Left lung (tissue), 14 donors: ENCODE measurements at places on chromosomes 13 and 19. TPM values are rescaled to one million over a fixed set of nuclear protein-coding genes. Genes with fewer than 3 reads are reported as not detected.

ZNF135 gene
- total RNA-seq: 4.9 TPM

GTF2F1 gene
- total RNA-seq: 43.4 TPM

KBTBD6 gene
- 6.9 TPM for total RNA-seq

ACP5 gene
- 242 TPM for total RNA-seq

CYP2F1 gene
- total RNA-seq: not detected

IGSF23 gene
- total RNA-seq: not detected

GRCh38 chr19:56314381-56315076 lies at the start of gene ZSCAN5A:
Gene ZSCAN5A (minus strand): TSS chr19:56314839. CDS start chr19:56225046, 89,793 bp downstream.
- peak; percentile 99 for DNase-seq

- no peak for DNase-seq
Observed at GRCh38 chr13:21463424-21463823, 4.3 kb upstream of the ZDHHC20 start.

DNA sequence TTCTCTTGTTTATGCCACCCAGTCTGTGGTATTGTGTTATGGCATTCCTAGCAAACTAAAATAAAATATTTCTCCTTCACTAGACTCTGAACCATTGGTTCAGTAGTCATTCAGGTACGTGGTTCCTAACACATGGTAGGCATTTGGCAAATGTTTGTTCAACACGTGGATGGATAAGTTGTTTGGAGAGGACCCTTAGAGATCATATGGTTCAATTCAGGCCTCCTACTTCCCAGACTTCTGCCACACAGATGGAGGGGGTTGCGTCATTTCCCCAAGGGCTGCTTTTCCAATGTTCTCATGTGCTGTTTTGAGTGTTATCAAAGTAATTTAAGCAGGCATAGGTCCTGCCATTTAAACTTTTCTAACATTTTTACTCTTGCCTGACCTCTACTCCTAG lies 6.7 kb downstream of the CXCL17 start:
- DNase-seq: peak; percentile 66

- DNase-seq: no peak
Observed at GRCh38 chr13:40228496-40228895, 437.9 kb downstream of the FOXO1 start.

DNA sequence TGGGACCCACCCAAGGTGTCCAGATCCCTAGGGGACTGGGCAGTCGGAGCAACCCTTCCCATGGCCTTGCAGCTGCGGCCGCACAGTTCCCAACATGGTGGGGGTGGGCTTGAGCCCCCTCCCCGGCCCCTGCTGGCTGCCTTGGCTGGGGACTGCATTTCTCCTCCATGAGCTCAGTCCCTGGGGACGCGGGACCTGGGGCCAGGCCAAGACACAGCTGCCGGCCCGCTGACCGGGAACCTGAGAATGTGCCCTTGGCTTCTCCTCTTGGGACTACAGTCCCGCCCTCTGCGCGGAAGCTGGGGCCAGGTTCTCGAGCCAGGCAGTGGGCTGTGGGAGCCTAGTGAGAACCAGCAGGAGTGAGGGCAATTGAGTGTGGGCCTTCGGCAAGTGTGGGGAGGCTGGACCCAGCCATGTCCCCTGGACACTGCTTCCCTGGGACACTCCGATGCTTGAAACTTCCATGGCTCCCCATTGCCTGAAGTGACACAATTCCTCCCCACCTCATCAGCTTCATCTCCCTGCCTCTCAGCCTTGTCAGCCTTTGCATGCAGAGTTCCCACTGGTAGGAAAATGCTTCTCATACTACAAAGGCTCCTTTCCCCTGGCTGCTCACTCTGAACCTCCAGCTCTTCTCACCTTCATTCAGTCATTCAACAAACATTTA lies 13.1 kb upstream of the NOTCH3 start:
- DNase-seq: no peak

DNA sequence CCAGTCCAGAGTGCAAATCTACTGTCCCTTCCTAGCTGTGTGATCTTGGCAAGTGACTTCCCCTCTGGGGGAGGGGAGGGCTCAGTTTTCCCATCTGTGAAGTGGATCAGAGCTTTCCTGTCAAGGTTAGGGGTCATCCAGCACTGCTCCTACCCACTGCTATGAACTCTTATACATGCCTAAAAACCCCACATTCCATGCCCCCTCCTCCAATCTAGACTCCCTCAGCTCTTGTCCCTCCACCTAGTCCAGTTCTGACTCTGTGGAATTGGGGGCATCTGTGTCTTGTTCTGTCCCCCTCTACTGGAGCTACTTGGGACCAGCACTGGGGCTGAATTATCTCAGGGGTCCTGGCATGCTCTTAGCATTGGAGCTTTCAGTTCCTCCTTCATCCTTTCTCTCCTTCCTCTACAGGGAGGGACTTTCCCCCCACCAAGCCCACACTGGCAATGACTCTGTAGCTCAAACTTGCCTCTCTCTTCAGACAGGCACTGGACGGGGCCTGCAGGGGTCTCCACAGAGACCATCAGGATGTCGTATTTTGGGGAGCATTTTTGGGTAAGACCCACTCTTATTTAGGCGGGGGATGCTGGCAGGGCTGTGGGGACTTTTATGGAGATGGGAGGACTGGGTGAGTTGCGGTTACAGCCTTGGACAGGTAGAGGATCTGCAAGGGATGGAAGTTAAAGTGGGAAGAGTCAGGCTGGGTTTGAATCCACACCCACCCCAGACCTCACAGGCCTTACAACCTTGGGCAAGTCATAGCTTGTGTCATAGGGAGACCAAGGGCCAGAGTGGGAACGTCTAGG lies 3.6 kb downstream of the FCHO1 start:
- no peak for DNase-seq

DNA sequence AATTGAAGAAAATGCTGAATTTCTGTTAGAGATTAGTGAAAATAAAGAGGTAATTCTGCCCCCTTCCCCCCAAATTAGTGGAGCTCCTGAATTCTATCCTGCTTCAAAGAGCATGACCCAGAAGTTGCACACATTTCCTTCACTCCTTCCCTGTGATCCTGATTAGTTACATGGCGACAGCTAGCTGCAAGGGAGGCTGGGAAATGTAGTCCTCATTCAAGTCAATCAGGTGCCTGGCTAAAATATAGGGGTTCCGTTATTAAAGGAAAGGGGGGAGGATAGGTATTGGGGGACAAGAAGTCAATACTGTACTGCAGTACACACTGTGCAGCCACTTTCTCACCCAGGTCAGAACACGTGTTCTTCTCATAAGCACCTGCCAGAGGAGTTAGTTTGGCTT lies 65.8 kb downstream of the SIPA1L3 start:
- DNase-seq: no peak

DNA sequence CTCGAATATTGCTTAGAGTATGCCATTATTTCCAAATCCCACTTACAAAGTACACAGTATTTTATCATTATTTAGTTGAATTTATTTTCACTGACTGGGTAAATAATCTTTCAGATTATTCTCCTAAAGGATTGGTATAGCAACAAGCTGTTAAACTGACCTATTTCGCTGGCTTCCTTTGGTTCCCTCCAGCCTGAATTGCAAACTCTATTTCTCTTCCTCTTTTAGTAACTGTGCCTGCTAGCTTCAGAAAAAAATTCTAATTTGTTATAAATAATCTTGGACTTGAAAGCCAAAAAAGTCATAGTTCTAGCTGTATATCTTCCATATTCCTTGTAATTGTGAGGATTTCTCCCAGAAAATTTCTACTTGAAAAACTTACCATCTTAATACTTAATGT lies 15.0 kb upstream of the CCNA1 start:
- no peak for DNase-seq
